ENCODE measurements at places on chromosomes 11 and 22.

DNA sequence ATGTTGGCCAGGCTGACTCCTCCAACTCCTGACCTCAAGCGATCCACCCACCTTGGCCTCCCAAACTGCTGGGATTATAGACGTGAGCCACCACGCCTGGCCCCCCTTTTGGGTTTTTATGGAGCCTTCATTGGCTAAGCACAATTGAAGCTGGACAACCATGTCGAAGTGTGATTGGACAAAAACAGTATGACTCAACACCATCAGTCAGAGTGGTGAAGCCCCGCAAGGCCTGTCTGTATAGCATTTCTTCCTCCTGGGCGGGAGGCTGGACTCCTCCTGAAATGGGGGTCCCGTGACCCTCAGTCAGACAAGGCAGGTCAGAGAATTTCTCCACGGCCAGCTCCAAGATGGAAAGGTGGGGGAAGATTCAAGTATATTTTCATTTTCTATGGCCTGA is 3.1 kb upstream of the PARVB start:
- DNase-seq = no peak

GRCh38 chr11:46776878-46777277 is 57.9 kb downstream of the F2 start:
- no peak for DNase-seq

- DNase-seq = no peak
Observed at GRCh38 chr11:8671651-8672062, 10.8 kb downstream of the TRIM66 start.

DNA sequence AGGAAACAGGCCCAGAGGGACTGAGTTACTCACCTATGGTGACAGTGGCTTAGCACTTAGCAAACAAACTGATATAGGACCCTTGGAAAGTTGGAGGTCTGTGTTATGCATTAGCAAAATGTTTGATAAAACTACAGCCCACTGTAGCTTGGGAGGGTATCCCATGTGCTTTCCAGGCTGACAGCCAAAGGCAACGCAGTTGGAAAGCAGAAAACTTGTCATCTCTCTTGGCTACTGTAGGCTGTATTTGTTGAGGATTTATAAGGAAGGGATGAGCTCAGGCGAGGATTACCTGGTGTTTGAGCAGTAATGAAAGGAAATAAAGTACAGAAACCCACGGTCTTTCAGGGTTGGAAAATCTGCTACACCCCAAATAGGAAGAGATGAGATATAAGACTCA is 23.8 kb downstream of the SDHAF2 start:
- DNase-seq = no peak

GRCh38 chr11:19946681-19947080 is 213.6 kb downstream of the DBX1 start:
- no peak for DNase-seq

- DNase-seq = no peak
Observed at GRCh38 chr22:46125816-46126765, 24.2 kb upstream of the PPARA start.

GRCh38 chr22:28148816-28149465 is 229.9 kb upstream of the PITPNB start:
- DNase-seq = no peak

GRCh38 chr11:130429120-130429681 is 792 bp upstream of the ADAMTS8 start:
- no peak for DNase-seq

DNA sequence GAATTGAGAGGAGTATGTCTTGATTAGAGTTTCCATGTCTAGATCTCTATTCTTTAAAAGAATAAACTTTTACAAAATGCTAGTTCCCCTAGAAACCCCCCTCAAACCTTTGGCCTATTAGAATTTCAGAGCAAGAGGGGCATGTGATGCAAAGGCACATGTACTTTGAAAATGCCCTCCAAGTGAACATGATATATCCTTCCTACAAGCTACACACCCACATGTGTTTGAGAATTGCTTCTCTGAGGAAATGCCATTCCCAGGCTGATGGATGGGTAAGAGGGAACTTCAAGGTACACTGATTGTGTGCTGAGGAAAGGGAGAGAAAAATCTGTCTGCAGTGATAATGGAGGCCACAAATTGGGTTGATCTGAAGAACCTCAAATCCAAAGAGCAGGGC is 59.5 kb upstream of the PSMA1 start:
- DNase-seq = no peak

- DNase-seq = no peak
Observed at GRCh38 chr22:37994049-37994448, 9.7 kb upstream of the SOX10 start.

DNA sequence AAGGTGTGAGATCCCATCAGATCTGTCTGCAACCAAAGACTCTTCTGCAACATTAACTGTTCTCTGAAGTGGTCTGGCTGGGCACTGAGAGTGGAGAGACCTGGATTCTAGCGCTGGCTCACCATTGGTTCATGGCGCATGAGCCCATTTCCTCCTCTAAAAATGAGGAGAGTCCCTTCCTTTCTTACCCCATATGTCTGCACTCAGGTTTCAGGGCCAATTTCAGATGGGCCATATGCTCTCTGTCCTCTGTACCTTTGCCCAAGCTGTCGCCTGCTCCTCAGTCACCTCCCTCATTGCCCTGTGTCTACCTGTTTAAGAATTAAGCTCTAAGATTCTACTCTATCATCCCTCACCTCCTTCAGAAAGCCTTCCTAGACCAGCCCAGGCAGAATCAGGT is 484.7 kb downstream of the INSC start:
- no peak for DNase-seq

DNA sequence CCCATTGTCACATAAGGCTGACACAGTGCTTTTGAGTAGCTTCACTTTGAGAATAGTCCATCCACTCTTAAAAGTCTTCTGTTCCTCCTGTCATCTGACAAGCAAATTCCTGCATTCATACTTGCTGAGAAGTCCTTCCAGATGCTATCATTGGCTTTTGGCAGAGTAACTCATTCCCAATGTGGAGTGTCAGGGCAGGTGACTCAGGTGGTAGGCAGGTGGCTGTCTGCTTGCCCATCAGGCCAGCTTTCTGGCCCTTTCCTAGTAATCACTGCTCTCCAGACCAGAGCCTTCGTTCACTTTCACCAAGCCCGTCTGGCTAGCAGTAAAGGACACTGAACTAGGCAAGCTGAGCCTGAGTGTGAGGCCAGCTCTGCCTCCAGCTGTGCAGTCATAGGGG is 162.5 kb upstream of the CCDC90B start:
- DNase-seq = no peak

All from stimulated activated CD8-positive, alpha-beta memory T cell treated with anti-CD3 and anti-CD28 coated beads, Interleukin-4, amount 100 ng/mL, for 48 hours (primary cell).